Hematopoietic multipotent progenitor cell treated with erythropoietin and hydrocortisone succinate and interleukin-3 and kit ligand, for 8 days (in vitro differentiated cells): ENCODE measurements at places on chromosomes 12 and 14.

DNA sequence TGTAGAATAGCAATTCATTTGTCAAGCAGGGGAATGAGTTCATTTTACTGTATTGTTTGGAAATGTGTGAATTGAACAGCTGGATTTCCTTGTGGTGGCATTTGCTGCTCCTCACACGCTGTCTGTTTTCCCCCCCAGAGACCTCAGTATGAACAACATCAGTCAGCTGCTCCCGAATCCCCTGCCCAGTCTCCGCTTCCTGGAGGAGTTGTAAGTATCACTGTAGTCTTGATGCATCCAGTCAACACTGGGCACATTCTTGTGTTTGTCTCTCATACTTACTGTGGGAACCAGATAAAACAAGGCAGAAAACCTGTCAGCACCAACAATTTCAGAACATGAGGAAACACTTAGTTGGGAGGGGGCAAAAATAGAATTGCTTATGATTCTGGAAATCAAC lies 64.9 kb downstream of the LGR5 start:
- DNase-seq, result no peak

- DNase-seq, result peak; percentile 11
Measured at GRCh38 chr12:23055004-23055403, 430.0 kb downstream of the ETNK1 start.

DNA sequence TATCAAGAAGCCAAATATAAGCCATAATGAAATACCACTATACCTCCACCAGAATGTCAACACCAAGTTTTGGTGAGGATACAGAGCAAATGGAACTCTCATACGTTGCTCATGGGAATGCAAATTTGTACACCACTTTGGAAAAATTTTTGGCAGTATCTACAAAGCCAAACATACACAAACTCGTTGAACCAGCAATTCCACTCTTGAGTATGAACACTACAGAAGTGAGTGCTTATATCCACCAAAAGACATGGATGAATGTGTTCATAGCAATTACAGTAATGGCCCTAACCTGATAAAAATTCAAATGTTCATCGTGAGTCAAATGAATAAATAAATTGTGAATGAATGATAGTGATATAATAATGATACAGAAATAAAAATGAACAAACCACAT lies 24.8 kb downstream of the C12orf71 start:
- DNase-seq, result no peak

DNA sequence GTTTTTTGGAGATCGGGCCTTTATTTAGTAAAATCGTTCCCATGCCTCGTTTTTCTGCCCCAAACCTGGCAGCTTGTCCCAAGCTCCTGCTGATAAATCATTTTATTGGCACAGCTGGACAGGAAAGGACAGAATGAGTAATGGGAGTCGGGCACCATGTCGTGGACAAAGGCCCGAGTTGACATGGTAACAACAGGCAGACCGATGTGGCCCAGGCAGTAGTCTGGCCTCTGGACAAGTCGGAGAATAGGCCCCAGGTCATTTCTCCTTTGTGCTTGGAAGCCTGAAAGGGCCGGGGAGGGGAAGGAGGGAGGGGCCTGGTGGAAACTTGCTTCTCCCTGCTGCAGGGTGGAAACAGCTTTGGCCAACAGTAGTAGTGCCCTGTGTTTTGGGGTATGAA lies 234.9 kb downstream of the SUDS3 start:
- DNase-seq, result no peak

DNA sequence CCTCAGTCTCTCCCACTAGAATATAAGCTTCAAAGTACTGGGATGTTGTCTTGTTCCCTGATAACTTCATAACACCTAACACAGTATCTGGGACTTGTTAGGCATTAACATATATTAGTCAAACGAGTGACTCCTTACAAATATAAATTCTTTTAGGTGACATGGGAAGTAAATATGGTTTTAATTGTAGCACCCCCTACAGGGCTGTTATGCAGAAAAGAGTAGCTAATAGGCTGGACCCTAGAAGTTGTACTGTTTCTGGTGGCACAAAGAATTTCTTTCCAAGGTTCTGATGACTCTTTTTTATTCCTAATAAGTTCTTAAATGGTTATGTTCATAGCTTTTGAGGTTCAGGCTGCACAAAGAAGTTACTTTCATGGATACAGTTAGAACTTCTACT lies 29.8 kb downstream of the GPATCH2L start:
- peak; percentile 32 for DNase-seq

GRCh38 chr14:24095271-24096068 lies 1.4 kb downstream of the PCK2 start:
- peak; percentile 98 for DNase-seq

- no peak for DNase-seq
Measured at GRCh38 chr12:94571556-94571955, 78.8 kb downstream of the TMCC3 start.

DNA sequence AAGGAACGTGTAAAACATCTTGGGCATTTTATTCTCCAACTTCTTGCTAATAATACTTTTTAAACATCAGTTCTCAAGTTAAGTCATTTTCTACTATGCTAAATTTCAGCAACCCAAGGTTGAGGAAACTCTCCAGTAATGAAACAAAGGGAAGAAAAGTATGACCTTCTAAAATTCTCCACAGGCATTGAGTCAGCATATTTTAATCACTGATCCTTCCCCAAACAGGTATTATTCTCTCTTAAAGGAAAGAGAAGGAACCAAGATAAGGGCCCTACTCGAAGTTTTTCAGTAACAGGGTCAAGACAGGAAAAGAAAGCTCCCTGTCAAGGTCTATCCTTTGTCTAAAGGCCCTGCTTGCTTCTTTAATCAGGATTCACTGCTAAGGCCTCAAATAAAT lies 3.0 kb downstream of the KICS2 start:
- DNase-seq, result peak; percentile 38

DNA sequence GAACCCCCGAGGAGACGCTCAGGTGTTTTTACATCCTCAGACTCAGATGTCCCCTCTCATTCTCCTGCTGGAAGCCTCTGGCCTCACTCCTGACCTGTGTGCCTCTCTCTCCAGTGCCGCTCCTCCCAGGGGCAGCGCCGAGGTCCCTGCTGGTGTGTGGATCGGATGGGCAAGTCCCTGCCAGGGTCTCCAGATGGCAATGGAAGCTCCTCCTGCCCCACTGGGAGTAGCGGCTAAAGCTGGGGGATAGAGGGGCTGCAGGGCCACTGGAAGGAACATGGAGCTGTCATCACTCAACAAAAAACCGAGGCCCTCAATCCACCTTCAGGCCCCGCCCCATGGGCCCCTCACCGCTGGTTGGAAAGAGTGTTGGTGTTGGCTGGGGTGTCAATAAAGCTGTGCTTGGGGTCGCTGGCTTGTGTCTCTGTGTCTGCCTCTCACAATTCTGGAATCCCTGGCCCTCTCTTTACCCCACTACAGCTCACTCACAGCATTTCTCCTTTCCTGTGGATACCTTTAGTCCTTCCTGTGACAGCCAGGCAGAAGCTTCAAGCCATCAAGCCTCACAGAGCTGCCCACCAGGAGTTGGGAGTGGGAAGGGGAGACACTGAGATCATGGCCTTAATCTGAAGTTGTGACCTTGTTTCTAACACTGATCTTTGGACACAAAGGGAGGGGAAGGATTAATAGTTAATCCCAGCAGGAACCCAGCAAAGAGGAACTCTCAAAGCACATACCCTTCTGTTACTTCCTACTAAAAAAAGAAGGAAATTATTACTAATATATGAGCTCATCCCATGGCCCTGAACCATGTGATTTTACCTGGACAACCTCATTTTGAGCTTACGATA lies 1.1 kb upstream of the SOAT2 start:
- DNase-seq, result no peak

GRCh38 chr12:108543652-108544051 lies 17.3 kb downstream of the SART3 start:
- no peak for DNase-seq

- no peak for DNase-seq
Measured at GRCh38 chr12:26014085-26014484, 55.6 kb downstream of the RASSF8 start.

DNA sequence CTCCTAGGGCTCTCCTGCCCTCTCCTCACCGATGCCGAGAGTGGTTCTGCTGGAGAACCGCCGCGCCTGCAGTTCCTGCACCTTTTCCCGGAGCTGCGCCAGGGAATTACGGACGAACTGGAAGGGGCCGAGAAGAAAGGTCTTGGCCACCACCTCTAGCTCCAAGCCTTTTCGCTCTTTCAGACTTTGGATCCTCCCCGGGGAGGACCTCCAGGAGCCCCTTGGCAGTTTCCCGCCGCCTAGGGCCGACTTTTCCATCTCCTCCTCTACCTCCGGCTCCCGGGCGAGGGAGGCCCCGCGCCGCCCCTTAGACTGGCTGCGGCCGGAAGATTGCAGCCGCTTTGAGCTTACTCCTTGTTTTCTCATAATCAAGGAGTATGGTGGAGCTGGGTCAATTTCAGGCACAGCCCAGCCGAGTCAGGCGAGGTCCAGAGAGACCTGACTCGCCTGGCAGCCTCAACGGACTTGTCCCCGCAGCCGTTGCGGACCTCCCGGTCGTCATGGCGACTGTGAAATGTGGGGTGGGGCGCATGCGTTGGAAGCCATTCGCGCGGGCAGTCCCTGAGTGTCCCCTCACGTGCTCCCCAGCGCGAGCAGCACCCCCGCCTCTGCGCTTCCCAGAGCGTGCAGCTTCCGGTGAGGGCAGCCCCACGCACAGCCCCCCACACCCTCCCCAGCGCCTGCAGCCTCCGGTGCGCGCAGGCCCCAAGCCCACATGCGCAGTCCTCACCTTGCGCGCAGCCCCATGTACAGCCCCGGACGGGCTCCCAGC lies at the start of gene DPY19L2:
Gene DPY19L2 (minus strand): TSS at position 466 of the 772 bp plus-strand sequence. CDS start 100 bp downstream, at position 366.
- peak; percentile 89 for DNase-seq

GRCh38 chr14:105147671-105148603 lies 20.6 kb downstream of the JAG2 start:
- no peak for DNase-seq

GRCh38 chr12:101939856-101940265 lies 62.5 kb downstream of the DRAM1 start:
- peak; percentile 81 for DNase-seq

- DNase-seq, result no peak
Measured at GRCh38 chr14:96889091-96889490, 91.9 kb downstream of the VRK1 start.

GRCh38 chr12:119423285-119423684 lies 88.8 kb downstream of the CCDC60 start:
- DNase-seq, result no peak

- no peak for DNase-seq
Measured at GRCh38 chr14:100842799-100843198, 16.9 kb downstream of the MEG3 start.

DNA sequence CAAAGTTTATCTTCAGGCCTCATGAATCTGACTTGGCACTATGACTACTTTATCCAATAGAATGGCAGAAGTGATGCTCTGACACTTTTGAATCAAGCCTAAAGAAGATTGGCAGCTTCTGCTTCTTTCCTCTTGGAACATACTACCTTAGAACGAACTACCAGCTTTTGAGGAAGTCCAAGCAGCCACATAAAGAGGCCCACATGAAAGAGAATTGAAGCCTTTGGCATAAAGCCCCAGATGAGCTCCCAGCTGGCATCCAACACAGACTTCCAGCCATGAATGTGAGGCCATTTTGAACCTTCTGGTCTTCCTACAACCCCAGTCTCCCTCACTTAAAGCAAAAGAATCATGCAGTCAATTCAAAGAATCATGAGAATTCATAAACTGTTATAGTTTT lies 65.8 kb downstream of the EEA1 start:
- no peak for DNase-seq

GRCh38 chr14:23512156-23512555 lies 39.4 kb downstream of the ZFHX2 start:
- DNase-seq, result no peak

DNA sequence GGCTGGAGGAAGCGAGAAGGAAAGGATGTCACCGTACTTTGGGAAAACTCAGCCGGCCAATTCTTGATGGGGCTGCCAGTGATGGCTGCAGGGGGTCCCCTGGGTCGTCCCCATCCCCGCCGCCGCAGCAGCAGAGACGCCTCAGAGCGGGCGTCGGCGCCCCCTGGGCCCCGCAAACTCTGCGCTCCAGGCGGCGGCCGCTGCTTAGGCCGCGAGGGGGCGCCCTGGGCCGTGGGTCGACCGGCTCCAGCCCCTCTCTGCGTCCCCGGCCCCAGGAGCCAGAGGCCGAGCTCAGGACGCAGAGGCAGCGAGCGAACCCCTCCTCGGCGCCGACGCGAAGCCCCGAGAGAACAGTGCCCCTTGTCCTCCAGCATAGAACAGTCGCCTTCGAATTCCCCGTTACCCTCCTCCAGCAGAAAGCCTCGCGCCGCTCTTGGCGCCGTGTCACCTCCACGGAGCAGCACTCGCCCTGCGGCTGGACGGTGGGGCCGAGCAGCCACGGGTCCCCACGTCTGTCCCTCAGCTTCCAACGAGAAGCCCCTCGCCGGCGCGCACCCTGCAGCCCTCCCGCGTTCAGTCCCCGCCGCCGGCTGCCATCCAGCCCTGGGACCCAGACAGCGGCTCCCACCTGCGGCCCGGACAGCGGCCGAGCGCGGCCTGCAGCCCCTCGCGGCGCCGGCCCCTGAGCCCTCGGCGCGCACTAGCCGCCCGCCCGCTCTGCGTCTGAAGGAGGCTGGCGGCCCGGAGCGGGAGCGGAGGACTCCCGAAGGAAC lies 106.6 kb downstream of the PRICKLE1 start:
- DNase-seq, result peak; percentile 41

DNA sequence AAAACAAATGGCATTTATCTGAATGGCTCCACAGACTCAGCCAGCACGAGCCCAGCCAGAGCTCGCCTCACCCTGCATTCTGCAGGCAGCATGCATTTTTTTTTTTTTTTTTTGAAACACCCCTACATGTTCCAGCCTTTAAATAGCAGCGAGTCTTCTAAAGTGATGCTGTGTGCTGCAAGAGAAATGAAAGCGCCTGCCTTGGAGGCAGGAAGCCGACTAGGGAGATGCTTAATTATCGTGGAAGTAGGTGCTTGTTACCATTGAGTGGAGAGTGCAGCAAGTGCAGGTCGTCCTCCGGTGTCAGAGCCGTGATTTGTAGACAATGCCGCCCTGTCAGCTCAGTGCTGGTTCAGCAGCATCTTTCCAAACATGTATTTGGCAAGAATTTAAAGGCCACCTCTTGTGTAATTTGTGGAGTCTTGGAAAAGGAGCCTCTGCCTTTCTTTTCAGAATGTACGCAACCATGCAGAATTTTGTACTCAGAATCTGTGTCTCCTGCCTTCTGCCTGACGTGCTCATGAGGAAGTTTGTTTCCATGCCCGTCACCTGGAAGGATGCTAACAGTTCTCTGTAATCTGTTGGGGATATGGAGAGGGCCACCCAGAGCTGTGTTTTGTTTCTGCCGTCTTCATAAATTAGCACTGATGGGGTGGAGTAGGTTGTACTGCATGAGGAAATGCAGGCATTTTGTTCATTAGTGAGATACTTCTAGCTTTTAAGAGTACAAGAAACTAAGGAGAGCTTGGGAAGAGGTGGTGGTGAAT lies 345.9 kb upstream of the RGS6 start:
- DNase-seq, result no peak
